ENCODE measurements at places on chromosomes 1 and 21.

- DNase-seq: no peak
Observed at GRCh38 chr1:109504974-109505373, 4.6 kb downstream of the AMIGO1 start.

DNA sequence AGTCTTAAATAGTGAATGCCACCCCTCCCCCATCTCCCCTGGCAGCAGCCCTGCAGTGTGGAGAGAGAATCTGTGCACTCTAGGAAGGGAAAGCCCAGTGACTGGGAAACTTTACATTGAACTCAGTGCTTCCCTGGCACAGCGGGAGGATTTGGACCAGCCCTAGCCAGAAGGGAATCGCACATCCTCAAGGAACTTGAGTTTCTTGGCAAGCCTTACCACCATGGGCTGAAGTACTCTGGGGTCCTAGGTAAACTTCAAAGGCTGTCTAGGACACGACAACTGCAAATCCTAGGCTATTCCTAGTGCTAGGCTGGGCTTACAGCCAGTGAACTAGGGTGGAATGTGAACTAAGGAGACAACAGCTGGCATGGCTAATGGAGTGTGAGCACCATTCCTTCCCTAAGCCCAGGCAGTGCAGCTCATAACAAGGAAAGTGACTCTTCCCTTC, 88.3 kb downstream of the COL24A1 start:
- DNase-seq: no peak

GRCh38 chr1:185734929-185735700, 924 bp downstream of the HMCN1 start:
- DNase-seq: no peak

DNA sequence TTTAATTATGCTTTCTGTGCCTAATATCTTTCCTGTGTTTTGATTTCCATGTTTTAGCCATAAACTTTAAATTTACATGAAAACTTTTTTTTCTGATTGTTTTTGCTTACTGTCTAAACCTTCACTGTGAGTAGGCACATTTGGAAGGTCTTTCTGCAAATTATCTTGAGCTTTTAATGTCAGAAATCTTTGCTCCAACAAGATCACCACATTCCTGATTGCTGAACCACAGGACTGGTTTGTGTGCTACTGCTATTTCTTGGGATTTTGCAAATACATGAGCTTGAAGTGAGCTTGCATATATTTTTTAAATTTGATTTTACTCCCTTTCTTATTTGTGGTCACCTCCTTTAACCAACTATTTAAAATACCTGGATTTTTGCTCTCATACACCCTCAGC, 61.3 kb downstream of the PTBP2 start:
- no peak for DNase-seq

DNA sequence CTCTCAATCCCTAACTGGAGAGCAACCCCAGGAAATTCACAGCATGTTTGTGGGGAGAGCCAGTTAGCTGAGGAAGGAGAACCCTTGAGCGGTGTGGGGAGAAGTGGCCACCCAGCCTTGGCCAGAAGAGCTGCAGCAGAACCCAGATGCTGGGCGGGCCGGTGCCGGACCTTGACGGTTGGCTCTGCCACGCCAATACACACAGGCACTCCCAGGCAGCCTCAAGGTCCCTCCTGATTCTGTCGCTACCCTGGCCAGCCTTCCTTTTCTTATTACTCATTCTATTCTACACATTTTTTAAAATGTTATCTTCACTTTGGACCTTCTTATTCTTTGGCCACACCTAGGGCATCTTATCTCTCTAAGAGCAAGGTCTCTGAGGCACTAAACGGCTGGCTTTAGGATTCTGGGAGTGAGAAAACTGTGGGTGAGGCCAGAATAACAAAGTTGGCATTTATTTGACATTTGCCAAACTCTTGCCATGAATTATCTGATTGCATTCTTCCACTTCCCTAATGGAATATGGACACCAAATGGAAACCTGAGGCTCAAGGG, 50.4 kb upstream of the GPR37L1 start:
- no peak for DNase-seq

DNA sequence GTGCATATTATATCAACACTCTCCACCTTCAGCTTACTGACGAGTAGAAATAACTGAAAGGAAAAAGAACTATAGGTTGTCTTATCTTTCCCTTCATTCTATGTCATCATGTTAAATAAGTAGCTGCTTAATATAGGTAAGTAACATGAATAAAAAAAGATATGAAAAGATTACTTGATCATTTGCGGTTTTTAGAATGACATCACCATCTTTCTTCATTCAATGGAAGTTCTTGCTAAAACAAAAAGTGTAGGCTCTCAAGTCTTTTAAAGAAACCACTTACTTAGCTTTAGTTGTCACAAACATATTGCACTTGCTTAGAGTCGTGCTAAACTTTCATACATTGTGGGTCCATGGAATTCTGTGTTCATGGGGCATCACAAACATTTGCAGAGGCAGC, 331.1 kb upstream of the DEPDC1 start:
- no peak for DNase-seq

DNA sequence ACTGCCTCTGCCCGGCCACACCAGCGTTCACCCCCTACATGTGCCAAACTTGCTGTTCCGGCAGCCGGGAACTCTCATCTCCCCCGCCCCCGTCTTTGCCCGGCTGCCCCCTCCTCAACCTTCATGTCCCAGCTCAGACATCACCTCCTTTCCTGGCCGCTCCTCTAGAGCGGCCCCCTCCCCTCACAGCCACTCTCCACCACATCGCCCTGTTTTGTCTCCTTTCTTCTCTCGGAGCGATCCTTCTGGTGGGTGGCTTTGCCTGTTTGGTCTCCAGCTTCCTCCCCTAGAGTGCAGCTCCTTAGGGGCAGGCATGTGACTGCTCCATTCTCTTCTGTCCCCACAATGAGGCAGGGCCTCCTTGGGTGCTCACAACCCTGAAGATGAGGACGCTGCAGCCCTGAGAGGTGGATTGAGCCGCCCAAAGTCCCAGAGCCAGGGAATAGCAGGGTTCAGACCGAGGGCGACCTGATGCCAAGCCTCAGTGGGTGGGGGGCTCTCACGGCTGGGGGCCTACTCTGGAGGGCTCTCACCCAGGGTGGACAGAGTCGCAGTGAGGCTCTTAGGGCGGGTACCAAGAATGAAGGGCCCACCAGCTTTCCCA, 44.9 kb upstream of the ECE1 start:
- DNase-seq: no peak

- no peak for DNase-seq
Observed at GRCh38 chr1:19647643-19648042, 3.5 kb downstream of the NBL1 start.

DNA sequence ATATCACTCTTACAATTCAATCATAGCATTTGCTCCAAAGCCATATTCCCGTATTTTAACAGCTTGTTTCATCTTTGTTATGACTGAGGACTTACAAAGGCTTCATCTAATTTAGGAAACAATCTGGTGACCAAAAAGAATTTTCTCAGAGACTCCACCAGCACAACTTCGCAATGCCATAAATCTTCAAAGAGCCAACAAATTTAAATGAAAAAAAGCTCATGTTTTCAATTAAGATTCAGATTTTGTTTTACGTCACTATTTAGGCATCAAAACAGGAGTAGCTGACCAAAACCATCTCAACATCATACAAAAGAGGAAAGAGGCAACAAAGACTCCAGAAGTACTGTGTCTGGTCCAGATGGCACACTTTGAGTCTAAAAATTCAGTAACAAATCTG, 373.3 kb downstream of the TTLL7 start:
- DNase-seq: no peak

DNA sequence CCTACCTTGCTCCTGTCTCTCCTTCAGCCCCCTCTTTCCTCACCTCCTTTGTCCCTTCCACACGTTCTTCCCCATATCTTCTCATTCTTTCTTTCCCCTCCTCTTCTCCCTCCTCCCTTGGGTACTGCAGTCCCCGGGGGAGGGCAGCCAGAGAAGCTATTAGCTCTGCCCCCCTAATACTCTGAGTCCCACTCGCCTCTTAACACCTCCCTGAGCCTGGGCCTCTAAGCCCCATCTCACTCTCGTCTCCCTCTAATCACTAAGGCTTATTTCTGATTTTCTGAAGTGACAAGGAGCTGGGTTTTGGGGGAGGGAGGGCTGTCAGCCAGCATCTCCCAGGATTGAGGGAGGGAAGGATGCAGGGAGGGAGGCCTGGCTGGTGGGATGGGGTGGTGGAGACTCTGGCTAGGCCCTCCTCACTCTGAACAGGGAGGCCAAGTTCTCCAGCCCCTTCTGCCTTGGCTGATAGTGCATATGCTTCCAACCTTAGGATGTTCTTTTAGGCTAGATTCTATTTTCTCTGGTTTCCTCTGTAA, 25.6 kb upstream of the DMBX1 start:
- no peak for DNase-seq

DNA sequence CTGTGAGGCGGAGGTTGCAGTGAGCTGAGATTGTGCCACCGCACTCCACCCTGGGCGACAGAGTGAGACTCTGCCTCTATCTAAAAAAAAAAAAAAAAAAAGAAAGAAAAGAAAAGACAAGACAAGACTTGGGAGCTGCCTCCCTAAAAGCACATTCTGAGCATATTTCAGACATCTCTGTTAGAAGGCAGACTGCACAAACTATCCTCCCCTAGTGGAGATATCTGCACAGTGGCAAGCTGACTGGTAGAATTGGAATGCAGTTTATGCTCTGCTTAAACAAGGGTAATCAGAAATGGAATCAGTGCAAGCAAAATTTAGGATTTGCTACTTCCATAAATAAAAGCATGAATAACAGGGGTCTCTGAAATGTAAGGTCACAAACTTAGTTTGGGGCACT, 31.8 kb downstream of the GNG4 start:
- no peak for DNase-seq

- no peak for DNase-seq
Observed at GRCh38 chr1:198749279-198749678, 110.4 kb downstream of the PTPRC start.

DNA sequence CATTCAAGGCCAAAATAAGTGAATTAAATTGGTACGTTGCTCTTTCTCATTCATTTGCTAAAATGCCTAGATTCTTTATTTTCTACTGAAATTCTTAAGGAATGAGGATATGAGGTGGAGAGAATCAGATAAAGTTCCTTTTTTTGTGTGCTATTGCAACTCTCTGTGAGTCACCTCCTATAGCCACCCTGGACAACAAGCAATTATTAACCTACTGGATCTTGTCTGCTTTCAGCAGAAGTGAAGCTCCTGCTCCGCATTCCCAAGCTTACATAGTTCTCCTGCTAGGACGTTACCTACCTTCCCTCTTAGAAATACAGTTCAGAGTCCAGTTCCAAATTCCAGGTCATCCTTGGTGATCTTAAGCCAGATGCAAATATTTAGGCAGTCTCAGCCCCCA, 4.8 kb upstream of the KCNJ6 start:
- no peak for DNase-seq

DNA sequence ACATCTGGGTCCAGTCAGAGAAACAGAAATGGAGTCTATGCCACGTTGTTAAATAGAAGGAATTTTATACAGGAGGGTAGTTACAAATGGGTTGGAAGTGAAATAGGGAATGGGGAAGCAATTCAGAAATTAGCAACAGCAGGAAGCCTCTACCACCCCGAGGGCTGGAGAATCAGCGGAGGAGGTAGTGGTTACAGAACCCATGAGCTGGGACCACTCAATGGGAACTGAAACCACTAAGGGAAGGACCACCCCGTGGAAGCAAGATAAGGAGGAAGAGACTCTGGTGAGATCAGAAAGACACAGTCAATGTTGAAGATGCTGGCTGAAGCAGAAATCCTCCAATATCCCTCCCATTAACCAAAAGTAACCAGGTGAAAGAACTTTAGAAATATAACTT, 15.5 kb upstream of the MAST2 start:
- no peak for DNase-seq

GRCh38 chr1:56547977-56548376, 31.4 kb downstream of the PLPP3 start:
- DNase-seq: no peak

GRCh38 chr1:213060836-213061235, 9.8 kb downstream of the RPS6KC1 start:
- peak; percentile 14 for DNase-seq

- DNase-seq: no peak
Observed at GRCh38 chr1:24862775-24863483, 67.1 kb downstream of the RUNX3 start.
